ENCODE measurements at places on chromosomes 3 and 15.
A peak's percentile ranks its signal among the peaks of the same experiment; 100 is the strongest.

- DNase-seq = no peak
Observed at GRCh38 chr3:171266034-171266739, 194.0 kb downstream of the TNIK start.

DNA sequence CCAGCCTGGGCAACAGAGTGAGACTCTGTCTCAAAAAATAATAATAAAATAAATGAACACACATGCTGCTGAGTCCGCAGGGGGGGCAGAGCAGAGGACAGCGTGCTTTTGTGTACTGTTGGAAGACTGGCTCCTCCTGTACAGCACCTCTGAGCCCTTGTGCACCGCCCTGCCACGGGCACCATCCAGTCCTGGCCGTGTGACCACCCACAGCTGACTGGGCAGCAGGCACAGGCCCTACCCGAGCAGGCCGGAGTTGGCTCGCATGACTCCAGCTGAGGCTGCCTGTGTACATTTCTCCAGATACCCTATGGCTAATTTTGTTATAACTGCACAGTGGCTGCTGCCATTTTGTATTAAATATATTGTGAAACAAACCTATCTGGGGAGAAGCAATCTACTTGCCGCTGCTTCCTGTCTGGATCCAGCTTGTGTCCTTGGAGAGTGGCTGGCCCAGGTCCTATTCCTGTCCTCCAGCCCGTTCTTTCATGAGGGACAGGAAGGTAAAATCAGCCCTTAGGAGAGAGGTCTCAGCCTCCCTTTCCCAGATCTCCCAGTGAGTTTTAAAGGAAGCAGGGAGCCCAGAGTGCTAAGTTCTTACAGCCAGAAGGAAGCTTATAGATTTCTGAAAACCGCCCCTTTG, 14.6 kb downstream of the IVD start:
- DNase-seq = no peak

GRCh38 chr15:26438316-26438715, 334.6 kb downstream of the GABRB3 start:
- DNase-seq = no peak

DNA sequence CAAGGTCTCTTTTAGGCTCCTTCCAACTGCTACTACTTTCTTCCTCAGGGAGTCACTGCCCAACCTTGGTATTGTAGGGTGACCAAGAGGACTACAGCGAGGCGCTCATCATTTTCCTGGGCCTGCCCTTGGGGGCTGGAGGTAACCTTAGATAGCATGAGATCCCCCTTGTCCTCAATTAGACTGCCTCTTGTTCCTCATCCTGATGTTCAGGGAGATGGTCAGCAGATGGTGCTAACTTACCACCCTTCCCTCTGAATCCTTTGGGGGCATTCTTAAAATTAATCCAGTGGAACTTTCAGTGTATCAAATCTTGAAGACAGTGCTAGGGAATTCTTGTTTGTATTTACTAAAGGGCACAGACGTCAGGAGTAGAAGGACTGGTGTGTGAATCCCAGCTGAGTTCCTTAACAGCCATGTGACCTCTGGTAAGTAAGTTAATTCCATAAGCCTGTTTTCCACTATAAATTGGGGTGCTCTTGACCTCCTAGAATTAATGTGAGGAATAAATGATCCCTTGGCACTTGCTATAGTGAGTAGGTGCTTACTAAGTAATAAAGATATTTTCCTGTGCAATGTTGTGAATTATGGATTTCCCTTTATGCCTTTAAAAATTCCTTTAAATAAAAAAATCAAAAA, 4.1 kb upstream of the CLPX start:
- no peak for DNase-seq

GRCh38 chr3:85567071-85567676, 608.4 kb downstream of the CADM2 start:
- DNase-seq = no peak

- DNase-seq = no peak
Observed at GRCh38 chr15:61088675-61089074, 140.4 kb downstream of the RORA start.

DNA sequence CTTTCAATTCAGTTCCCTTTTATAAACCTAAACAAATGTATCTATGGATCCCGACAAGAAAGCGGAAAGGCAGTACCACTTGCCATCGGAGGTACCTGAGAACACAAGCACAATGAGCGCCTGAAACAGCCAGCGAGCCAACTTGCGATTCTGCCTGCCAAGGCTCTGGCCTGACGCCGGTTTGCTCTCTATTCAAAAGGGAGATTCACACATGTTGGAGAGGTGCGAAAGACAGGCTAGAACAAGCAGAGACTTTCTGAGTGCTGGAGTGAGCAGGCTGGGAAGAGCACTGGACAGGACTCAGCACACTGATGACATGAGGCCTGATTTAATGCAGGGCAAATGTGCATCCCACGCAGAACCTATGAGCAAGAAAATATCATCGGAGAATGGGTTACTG, 17.7 kb upstream of the PRR23E start:
- no peak for DNase-seq

GRCh38 chr15:52294881-52295420, 653 bp downstream of the MYO5C start:
- DNase-seq = no peak

GRCh38 chr3:50627407-50628051, 10.6 kb downstream of the MAPKAPK3 start:
- DNase-seq = no peak

- DNase-seq = peak; percentile 70
Observed at GRCh38 chr15:69729167-69729748, 276.6 kb downstream of the RPLP1 start.

- DNase-seq = no peak
Observed at GRCh38 chr3:73540969-73541740, 83.6 kb downstream of the PDZRN3 start.

DNA sequence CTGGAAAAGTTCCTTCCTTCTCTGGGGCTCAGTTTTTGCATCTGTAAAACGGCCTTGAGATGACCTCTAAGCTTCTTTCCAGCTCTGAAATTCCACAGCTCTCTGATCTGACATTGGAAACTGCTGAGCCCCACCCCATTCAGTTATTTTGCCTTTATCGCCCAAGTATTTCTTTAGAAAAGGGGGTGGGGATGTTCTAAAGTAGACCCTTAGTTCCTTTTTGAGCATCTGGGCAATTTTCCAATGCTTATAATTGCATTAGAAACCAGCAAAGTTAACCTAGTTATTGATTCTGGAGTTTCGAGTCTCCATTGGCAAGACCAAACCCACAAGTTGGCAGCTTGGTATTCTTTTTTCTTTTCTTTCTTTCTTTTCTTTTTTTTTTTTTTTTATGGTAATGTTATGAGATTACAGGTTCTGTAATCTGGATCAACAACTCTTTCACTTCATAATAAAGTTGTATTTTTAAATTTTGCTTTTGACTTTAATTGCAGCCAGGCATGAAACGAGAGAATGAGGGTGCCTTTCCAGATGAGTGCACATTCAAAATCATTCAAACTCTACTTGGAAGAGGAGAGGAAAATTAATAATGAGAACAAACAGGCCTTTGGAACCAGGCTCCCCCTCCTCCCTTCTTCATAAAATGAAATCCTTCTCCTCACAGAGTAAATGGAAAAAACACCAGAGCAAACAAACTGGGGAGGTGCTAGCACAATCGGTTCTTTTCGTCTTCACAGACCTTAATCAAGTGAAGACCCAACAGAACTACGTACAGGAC, 76.8 kb upstream of the LRIG1 start:
- no peak for DNase-seq

DNA sequence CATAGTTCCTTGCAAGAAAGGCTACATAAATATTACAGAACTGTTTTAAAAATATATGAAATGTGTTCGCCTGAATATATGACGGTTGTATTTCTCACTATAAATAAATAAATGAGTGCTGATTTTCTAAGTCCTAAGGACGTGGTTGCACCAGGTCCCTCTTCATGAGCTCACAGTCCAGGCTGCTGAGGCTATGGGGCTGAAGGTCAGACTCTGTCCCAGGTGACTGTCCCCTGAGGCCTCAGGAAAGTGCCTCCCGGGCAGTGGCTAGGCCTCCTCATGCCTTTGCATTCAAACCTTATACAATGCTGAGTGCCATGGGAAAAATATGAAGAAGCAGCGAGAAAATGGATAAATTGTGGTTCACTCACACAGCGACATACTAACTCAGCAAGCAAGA, 43.5 kb upstream of the SSR3 start:
- no peak for DNase-seq

DNA sequence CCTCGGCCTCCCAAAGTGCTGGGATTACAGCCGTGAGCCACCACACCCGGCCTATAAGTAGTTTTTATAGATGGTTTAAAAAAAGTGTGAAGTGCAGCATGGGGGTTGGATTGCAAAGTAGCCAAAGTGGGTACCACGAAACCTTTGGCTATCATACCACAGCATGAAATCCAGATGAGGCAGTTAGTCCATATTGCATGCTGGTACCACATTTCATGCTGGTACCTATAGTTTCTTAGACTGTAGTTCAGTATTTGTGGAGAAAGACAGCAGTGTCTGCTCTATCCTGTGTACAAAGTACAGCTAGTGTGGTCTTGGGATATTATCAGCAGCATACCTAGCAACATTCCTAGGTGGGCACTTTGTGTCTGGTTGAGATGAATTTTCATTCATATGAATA, 11.8 kb downstream of the ZNF609 start:
- DNase-seq = no peak

DNA sequence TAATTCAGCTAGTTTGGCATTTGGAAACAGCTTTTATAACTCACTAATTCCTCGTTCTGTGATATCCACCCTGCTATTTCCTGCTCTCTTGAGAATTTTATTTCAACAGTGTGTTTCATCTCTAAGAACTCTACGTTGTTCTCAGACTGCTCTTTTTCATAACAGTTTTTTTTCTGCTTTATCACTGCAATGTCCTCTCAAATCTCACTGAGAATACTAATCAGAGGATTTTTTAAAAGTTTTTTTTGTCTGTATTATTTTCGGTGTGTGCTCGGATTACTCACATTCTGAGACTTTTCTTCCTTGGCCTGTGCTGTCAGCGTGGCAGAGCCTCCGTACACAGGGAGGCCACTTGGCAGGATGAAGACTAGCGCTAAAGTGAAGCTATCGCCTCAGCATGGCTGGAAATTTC, 59.4 kb upstream of the NEO1 start:
- no peak for DNase-seq

GRCh38 chr15:62988701-62989100, 53.8 kb upstream of the TPM1 start:
- no peak for DNase-seq

DNA sequence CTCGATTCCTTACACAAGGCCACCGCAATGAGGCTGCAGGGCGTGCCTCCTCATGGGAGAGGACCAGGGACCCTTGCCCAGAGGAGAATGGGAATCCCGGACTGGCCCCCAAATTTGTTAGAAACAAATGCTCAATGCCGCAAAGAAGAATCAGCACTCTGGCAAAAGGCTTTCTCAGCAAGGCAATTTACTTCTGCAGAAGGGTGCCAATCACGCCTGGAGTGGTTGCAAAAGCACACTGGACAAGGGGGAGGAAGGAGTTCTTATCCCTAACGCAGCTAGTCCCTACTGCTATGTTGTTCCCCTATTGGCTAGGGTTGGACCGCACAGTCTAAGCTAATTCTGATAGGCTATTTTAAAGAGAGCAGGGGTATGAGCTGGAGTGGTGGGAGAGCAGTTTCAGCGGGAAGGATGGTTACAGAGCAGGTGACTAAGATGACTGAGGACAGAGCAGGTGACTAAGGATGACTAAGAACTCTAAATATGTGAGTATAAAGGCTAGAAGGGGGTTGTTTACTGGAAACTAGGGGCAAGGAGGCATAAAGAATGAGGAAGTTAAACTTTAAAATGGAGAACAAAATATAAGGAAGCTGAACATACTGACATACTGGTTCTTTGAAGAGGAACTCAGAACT, 48.5 kb downstream of the KATNBL1 start:
- no peak for DNase-seq

DNA sequence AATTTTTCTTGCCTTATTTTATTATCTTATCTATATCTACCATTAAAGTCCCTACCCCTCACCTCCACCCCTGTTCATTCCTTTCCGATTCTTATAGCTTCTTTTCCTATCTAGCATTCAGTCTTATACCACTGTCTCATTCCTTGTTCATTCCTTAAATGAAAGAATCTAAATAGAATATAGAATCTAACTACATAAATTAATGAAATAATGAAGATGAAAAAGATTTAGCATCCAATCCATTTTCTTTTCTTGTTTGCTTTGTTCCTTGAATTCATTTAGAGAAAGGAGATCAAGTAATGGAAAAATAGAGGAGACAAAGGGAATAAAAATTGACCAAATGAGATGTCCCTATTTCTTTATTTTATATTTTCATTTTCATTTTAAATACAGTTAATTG, 67.2 kb downstream of the OPA1 start:
- no peak for DNase-seq

GRCh38 chr15:27448986-27449385, 478.0 kb downstream of the GABRG3 start:
- DNase-seq = no peak

GRCh38 chr3:78314327-78314726, 1274.4 kb downstream of the ROBO2 start:
- no peak for DNase-seq

DNA sequence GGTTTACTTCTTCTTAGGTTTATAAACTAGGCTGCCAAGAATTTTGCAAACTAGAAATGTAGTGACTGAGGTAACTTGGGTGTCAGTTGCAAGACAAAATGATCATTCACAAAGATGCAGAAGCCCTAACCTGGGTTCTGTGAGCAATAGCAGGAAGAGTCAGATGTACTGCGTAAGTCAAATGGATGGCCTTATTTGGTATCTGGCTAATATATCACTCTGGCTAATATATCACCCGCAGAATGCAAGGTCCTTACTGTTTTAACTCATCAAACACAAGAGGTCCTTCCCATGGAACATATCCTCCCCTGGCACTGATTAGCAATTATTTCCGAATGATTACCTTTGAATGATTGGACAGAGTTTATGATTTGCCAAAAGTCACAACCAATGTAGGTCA, 37.4 kb downstream of the RBMS3 start:
- no peak for DNase-seq

- DNase-seq = no peak
Observed at GRCh38 chr3:82977871-82978270, 1216.4 kb upstream of the GBE1 start.

DNA sequence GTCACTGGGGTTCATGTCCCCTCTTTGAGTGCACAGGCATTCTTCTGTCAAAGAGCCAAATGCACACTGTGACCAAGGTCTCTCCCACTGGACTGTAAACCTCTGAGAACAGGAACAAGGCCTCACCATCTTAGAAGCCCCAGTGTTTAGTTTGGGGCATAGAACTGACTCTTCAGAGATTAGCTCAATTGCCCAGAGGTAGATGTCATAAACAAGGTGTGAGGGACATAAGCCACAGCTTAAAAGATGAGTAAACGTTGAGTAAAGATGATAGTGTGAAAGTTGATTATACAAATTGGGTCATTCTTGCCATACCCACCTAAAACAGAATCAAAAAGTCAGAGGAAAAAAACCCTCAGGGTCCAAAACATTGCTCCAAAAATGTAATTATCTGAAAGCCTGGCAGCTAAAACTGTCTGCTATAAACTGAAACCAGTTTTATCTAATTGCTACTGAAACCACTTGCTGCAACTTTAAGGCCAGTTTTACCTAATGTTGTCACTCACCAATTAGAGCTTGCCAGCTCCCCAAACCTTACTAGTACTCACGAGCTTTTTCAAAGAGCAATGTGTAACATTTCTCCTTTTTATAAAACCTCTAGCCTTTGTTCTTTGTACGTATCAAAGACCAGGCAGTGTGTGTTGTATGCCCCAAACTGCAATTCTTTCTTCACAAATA, 415.2 kb downstream of the RAP2B start:
- no peak for DNase-seq

- DNase-seq = no peak
Observed at GRCh38 chr3:179853176-179853575, 183.6 kb downstream of the PEX5L start.

- DNase-seq = no peak
Observed at GRCh38 chr3:58414538-58415197, 19.0 kb downstream of the PDHB start.

GRCh38 chr3:174153871-174154270, 705.3 kb upstream of the NAALADL2 start:
- DNase-seq = no peak

Measured in Peyer's patch (tissue), 4 donors.